Brain (organoid and tissue), 16 donors: ENCODE measurements at places on chromosomes 4 and X.

DNA sequence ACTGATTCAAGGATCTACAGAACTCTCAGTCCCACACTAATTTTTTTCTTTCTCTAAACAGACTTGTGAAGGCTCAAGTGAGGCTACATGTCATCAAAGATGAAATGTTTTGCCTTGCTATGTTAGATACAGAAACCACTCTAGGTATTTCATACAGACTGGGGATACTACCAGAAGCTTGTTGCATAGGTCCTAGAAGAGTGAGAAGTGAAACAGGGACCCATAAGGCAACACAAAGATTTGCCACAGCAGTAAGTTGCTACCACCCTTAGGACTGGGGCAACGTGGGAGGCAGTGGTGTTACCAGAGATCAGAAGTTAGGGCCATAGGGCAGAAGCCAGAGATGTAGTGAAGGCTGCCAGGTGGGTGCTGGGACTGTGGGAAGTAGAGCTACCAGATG lies 50.7 kb upstream of the MID1IP1 start:
- no peak for DNase-seq

DNA sequence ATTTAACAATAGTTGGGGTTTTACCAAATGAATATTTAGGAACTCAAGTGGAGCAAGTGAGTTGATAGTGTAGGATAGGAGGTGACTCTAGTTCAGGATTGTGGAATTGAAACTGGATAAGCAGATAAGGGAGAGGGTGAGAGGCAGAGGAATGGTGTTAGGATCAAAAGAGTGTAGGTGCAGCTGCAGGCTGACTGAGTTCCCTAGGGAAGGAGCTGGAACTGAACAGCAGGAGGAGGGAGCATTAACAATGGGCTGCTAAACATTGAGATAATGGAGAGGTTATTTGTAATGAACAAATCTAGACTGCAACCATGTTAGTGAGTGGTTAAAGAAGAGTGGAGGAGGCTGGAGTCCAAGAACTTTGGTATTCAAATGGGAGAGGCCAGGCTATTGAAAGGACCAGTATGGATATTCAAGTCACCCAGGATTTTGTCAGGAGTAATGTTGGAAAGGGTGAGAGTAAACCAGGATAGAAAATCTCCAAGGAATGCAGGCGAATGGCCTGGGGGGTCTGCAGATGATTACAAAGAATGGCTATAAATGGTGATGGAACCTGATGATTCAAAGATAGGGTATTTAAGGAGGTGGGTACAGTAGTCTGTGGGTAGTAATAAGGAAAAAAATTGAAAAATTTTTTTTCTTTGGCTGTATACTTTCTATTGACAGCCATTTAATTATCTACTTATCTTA lies 497.1 kb upstream of the TENM3 start:
- no peak for DNase-seq

GRCh38 chrX:13937370-13938050 lies 92.2 kb downstream of the GEMIN8 start:
- peak; percentile 70 for DNase-seq

DNA sequence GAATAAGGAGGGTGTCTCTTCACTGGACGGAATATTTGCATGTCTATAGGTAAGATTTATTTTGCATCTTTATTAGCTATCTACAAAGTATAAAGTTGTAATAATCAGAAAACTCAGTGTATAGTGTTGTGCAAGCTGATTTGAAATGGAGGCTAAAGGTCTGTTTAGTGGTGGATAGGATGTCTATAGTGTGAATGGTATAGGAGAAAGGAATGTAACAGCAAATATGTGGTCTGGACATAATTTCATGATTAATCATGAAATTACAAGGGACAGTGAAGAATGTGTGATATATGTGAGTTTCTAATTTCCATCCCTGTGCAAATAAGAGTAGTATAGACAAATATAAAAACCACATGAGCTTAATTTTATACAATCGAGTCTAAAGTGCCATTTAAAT lies 79.3 kb upstream of the CAMK2D start:
- no peak for DNase-seq

GRCh38 chr4:39032218-39033085 lies at the start of gene TMEM156:
Gene TMEM156, minus strand, starts transcription at chr4:39032409. Its CDS starts 96 bp downstream, at chr4:39032313.
- no peak for DNase-seq
